ENCODE measurements at places on chromosomes 2 and 18. TPM values are rescaled to one million over a fixed set of nuclear protein-coding genes. Genes with fewer than 3 reads are reported as not detected.

Gene DNER
- 0.13 TPM for total RNA-seq

Gene DES
- total RNA-seq, result 26.7 TPM

Gene RAD51AP2
- not detected for total RNA-seq

Gene CCDC148
- total RNA-seq, result 4.6 TPM

Gene NAB1
- 86.9 TPM for total RNA-seq

Gene DBI
- total RNA-seq, result 48.1 TPM

Gene CKAP2L
- 0.29 TPM for total RNA-seq

- DNase-seq, result no peak
- no peak overlapping the region for H3K4me3 ChIP-seq
These were observed 39.1 kb upstream of the FAM124B start for GRCh38 chr2:224440988-224441387.

DNA sequence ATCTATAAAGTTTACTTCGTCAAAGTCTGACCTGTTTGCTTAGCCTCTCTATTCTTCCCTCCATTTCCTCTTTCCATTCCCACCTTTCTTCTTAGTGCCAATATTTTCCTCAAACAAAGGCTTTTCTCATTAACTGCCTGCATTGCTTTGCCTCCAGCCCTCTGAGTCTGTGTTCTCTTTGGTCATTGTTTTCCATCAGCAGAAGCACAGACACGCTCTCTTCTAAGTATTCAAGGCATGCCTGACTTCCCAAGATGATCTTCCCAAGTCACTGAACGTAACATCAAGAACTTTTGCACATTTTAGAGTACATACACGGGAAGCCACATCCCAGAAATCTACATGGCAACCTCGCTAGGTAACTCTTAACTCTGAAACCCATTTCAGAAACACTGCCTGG lies 32.6 kb upstream of the ANXA4 start:
- H3K27me3 ChIP-seq, result no peaks in the 10 kb centered on the region
- H3K4me1 ChIP-seq, result peaks cover 6% of the 10 kb centered on the region
- DNase-seq, result peak; percentile 16
- H3K36me3 ChIP-seq, result no peaks in the 10 kb centered on the region

DNA sequence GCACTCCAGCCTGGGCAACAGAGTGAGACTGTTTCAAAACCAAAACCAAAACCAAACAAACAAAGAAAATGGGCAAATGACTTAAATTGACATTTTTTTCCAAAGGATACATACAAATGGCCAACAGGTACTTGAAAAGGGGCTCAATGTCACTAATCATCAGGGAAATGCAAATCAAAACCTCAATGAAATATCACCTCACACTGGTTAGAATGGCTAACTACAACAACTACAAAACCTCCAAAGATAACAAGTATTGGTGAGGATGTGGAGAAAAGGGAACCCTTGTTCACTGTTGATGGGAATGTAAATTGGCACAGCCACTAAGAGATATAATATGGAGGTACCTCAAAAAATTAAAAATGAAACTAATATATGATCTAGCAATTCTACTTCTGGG lies 213.2 kb upstream of the HS6ST1 start:
- H3K36me3 ChIP-seq, result no peaks in the 10 kb centered on the region
- no peak for DNase-seq
- no peaks in the 10 kb centered on the region for H3K27me3 ChIP-seq
- no peaks in the 10 kb centered on the region for H3K4me1 ChIP-seq
- no peak overlapping the region for H3K4me3 ChIP-seq

DNA sequence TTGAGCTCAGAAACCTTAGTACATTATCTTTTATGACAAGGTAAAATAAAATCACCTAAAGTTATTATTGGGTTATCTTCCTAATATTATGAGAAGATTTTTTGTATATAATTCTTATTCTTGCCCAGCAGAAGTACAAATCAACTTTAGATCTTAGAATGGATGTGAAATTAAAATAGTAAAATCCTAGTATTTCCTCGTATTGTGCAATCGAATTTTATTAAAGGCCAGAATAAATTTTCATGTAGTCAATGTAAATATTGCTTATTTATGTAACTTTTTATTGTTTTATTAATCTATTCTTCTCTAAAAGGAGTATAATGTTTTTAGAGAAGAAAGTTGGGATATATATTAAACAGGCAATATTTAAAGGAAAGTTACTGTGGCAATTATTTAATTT lies 12.7 kb downstream of the MARS2 start:
- no peaks in the 10 kb centered on the region for H3K27me3 ChIP-seq
- no peak overlapping the region for H3K4me3 ChIP-seq
- H3K36me3 ChIP-seq, result no peaks in the 10 kb centered on the region
- H3K27ac ChIP-seq, result no peak overlapping the region
- no peak for DNase-seq

DNA sequence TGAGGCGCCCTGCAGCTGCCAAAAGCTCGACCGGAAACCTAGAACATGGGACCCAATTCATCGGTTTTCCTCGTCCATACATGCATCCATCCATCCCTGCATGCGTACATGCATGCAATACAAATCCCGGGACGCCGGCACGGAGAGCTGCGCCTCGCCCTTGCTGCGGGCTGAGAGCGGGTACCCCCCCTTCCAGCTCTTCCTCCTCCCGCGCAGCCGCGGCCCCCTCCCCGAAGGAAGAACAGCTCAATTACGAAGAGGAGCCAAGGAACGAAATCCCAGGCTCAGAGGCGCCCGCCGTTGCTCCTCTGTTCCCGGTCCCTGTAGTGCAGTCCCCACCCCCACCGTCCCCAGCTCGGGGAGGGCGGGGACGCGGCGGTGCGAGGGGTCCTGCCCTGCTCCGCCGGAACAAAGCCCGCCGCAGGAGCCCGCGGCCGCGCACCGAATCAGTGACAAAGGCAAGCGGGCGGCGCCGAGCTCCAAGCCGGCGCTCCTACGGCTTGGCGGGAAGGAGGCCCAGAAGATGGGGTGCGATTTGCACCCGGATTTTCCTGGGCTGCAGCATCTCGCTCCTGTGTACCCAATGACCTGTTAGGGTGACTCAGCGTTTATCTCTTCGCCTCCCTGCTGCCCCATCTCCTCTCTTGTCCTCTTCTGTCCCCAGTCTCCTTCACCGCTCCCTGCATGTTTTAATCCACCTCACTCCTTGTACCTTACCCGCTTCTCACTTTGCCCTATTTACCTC lies 8.9 kb upstream of the POU3F3 start:
- no peak overlapping the region for H3K27ac ChIP-seq
- H3K4me3 ChIP-seq, result no peak overlapping the region
- DNase-seq, result no peak
- no peaks in the 10 kb centered on the region for H3K36me3 ChIP-seq
- peaks cover 56% of the 10 kb centered on the region for H3K27me3 ChIP-seq
- H3K4me1 ChIP-seq, result no peaks in the 10 kb centered on the region

DNA sequence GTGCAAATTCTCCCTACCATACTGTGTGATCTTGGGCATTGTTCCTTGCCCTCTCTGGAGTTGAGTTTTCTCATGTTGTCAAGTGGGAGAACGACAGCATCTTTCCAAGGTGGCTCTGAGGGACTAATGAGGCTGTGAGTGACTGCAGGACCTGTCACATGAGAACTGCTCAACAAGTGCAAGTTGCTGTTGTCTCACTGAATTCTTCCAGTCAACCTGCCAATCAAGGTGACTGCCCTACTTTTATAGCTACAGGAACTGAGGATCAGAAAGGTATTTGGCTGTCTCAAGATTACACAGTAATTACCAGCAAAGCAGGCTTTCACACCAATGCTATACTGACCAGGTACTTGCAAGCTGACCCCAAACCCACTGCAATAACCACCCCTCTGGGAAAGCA lies 137.6 kb downstream of the MTCL1 start:
- DNase-seq, result no peak
- H3K27me3 ChIP-seq, result no peaks in the 10 kb centered on the region
- H3K27ac ChIP-seq, result no peak overlapping the region
- no peak overlapping the region for H3K4me3 ChIP-seq
- H3K36me3 ChIP-seq, result no peaks in the 10 kb centered on the region
- no peaks in the 10 kb centered on the region for H3K4me1 ChIP-seq

- no peak overlapping the region for H3K4me3 ChIP-seq
- no peak overlapping the region for H3K27ac ChIP-seq
- no peaks in the 10 kb centered on the region for H3K36me3 ChIP-seq
- H3K4me1 ChIP-seq, result no peaks in the 10 kb centered on the region
- no peak for DNase-seq
These were observed 35.9 kb downstream of the MYO1B start for GRCh38 chr2:191280834-191281756.

DNA sequence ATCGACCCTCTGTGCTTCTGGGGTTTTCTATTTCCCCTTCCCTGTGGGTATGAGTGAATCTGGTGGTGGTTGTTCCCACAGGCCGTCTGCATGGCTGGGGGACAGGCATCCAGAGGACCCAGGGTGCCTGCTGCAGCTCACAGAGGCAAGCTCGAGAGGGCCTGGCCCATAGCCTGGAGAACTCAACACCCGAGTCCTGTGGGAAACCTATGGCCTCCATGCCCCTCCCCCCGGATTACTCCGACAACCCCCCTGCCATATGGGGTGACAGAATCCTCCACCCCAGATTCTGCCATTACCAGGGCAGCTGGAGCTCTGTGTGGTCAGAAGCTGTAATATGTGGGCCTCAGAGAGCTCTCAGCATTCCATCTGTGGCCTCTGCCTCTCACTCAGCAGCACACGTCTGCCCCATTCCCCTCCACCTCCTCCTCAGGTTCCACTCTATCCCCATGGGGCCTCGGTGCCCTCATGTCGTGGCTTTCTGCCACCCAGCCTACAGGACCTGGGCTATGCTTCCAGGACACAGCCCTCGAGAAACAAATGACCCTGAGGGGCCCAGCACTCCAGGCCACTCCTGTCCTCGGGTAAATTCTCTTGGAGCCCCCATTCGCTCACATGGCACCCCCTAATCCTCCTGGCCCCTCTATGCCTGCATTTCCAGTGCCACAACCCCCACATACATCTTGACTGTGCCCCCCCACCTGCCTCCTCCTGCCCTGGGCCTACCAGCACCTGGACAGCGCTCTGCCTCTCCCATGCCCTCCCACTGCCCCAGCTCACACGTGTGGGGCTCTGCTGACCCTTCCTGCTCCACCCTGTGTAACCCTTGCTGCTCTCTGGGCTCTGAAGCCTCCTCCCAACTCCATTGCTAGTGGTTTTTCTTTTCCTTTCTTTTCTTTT lies 3.6 kb downstream of the MZT2A start:
- peaks cover 16% of the 10 kb centered on the region for H3K4me1 ChIP-seq
- H3K27ac ChIP-seq, result no peak overlapping the region
- H3K27me3 ChIP-seq, result no peaks in the 10 kb centered on the region
- H3K36me3 ChIP-seq, result no peaks in the 10 kb centered on the region

GRCh38 chr2:31219131-31219969 lies 2.0 kb upstream of the CAPN14 start:
- no peaks in the 10 kb centered on the region for H3K36me3 ChIP-seq
- no peak overlapping the region for H3K27ac ChIP-seq
- H3K4me3 ChIP-seq, result no peak overlapping the region

- no peak for DNase-seq
- peaks cover 34% of the 10 kb centered on the region for H3K4me1 ChIP-seq
- no peaks in the 10 kb centered on the region for H3K36me3 ChIP-seq
- H3K27ac ChIP-seq, result no peak overlapping the region
These were observed 478.2 kb downstream of the PTPRM start for GRCh38 chr18:8045160-8045883.

DNA sequence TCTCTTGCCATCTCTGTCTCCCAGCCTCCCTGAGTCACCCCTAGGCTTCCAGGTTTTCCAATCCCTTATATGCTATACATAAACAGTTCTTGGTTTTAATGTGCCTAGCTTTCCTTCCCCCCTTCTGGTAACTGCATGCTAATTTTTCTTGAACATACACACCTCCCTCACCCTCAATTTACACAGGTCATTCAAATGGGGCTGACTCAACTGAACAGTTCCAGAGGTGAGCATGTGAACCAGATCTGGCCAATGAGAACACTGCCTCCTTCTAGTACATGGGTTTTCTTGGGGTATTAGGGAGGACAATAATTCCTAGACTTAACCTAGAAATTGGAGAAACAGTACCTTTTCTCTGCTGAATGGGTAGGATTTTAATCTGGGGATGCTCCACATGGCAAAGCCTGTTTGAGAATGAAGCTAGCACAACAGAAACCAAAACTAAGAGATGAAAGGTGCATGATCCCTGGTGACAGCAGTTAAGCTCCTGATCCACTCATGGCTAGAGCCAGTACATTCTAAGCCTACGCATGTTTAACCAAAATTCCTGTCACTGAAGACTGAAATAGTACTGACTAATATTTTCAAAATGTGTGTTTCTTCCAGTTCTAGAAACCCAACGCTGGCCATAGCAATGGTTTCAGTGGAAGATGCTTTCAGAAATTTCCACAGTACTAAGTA lies 11.8 kb downstream of the SLC25A12 start:
- no peak overlapping the region for H3K27ac ChIP-seq
- no peaks in the 10 kb centered on the region for H3K36me3 ChIP-seq
- H3K4me3 ChIP-seq, result no peak overlapping the region
- peaks cover 11% of the 10 kb centered on the region for H3K4me1 ChIP-seq

GRCh38 chr2:232365621-232366321 lies 12.8 kb upstream of the ALPP start:
- no peaks in the 10 kb centered on the region for H3K4me1 ChIP-seq
- no peaks in the 10 kb centered on the region for H3K36me3 ChIP-seq
- no peak overlapping the region for H3K4me3 ChIP-seq
- H3K27ac ChIP-seq, result no peak overlapping the region
- H3K27me3 ChIP-seq, result no peaks in the 10 kb centered on the region

All from thyroid gland (tissue), 4 donors.